ENCODE measurements at places on chromosomes 7 and 10. TPM values are rescaled to one million over a fixed set of nuclear protein-coding genes. Genes with fewer than 3 reads are reported as not detected.
A peak's percentile ranks its signal among the peaks of the same experiment; 100 is the strongest.

- H3K27ac ChIP-seq = no peak overlapping the region
- no peak overlapping the region for H3K4me3 ChIP-seq
- H3K27me3 ChIP-seq = no peaks in the 10 kb centered on the region
- H3K4me1 ChIP-seq = no peaks in the 10 kb centered on the region
- no peaks in the 10 kb centered on the region for H3K36me3 ChIP-seq
Observed at GRCh38 chr7:71465741-71466189, 333.8 kb downstream of the GALNT17 start.

DNA sequence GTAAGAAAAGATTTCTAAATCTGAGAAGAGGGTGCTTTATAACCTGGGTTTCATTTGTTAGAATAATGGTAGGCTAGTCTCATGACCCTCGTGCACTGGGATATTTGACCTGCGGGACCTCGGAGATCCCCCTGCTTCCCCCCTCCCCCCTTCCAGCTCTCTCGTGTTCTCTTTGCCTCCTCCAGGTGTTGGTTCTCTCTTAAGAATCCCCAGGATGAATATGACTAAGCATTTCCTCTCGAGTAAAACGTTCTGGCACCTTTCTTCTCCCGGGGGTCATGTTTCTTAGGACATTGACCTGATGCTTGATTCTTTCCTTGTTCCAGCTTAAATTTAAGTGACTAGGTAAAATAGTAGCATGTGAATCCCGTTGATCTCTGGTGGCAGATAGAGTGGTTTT lies 71.2 kb downstream of the SHH start:
- DNase-seq = no peak
- no peak overlapping the region for H3K4me3 ChIP-seq
- H3K4me1 ChIP-seq = no peaks in the 10 kb centered on the region
- peaks cover 16% of the 10 kb centered on the region for H3K36me3 ChIP-seq
- H3K27me3 ChIP-seq = no peaks in the 10 kb centered on the region

DNA sequence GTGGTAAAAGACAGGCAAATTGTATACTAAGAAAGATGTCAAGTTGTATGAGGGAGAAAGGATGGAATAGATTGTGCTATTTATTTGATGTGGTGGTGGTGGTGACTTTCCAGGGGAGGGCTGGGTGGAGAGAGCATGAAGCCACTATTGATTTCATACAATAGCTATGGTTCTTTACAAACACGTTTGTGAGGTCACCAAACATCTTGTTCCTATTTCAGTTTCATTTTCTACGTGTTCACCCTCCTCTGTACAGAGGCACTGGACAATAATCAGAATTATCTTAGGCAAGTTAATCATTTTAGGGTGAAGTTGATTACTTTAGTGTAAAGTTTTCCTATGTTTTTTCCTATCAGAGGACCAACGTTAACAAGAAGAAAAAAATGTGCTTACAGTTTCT lies 10.3 kb upstream of the CNTNAP2 start:
- DNase-seq = no peak
- H3K4me3 ChIP-seq = no peak overlapping the region
- no peaks in the 10 kb centered on the region for H3K27me3 ChIP-seq

GRCh38 chr10:95336702-95337101 lies 45.9 kb upstream of the PDLIM1 start:
- H3K27ac ChIP-seq = no peak overlapping the region
- no peaks in the 10 kb centered on the region for H3K27me3 ChIP-seq
- no peak overlapping the region for H3K4me3 ChIP-seq

DNA sequence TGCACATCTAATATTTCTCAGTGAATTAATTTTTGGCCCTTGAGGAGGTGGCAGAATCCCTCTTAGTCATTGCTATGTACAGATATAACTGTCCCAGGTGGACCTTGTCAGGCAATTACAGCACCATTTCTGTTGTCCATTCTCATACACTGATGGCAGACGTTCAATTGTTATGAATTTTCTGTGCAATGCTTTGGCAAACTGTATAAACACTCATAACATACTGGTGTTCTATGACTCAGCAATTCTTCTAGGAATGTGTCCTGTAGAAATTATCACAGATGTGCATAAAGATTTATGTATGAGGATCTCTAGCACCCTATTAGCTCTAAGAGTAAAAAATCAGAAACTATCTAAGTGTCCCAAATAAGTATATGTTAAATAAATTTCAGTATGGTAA lies 80.8 kb downstream of the DNAJB9 start:
- no peaks in the 10 kb centered on the region for H3K36me3 ChIP-seq
- H3K4me3 ChIP-seq = no peak overlapping the region

GRCh38 chr10:101818872-101819633 lies 809 bp upstream of the OGA start:
- no peaks in the 10 kb centered on the region for H3K27me3 ChIP-seq
- H3K4me3 ChIP-seq = peak overlapping the region; percentile 70
- peaks cover 2% of the 10 kb centered on the region for H3K36me3 ChIP-seq
- DNase-seq = no peak
- peaks cover 20% of the 10 kb centered on the region for H3K4me1 ChIP-seq

C10orf143 gene
- polyA plus RNA-seq = 1.4 TPM

DNA sequence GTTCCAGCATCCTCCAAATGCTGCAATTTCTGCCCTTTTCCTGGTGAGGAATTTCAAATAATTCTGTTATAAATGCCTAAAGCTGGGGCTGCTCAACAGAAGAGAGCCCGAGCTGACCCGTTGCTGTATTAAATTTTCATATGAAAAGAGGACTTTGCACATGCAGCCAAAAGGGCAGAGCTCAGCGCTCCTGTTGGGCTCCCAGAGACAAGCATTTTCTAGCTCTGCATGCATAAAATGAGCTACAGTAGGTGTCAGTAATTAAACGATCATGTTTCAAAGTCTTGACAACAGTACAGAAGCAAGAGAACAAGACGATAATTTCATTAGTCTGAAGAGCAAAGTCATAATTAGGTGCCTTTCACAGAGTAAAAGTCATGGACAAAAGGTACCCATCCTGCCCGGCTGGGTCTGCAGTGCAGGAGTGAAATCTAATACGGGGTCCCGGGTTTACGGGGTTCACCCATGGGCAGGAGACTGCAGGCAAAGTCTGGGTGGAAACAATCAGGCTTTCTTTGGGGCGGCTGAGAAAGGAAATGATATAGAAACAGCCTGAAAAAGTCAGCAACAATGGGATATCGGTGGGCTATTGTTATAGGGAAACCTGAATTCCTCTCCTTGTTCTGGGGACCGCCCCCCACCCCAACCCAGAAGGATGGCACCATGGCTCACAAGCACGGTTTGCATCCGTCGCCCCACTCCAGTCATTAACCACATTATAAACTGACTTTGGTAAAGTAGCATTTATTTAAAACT lies 66.0 kb downstream of the EBF3 start:
- no peak overlapping the region for H3K4me3 ChIP-seq
- H3K27ac ChIP-seq = no peak overlapping the region
- no peaks in the 10 kb centered on the region for H3K4me1 ChIP-seq
- DNase-seq = no peak
- no peaks in the 10 kb centered on the region for H3K36me3 ChIP-seq

DNA sequence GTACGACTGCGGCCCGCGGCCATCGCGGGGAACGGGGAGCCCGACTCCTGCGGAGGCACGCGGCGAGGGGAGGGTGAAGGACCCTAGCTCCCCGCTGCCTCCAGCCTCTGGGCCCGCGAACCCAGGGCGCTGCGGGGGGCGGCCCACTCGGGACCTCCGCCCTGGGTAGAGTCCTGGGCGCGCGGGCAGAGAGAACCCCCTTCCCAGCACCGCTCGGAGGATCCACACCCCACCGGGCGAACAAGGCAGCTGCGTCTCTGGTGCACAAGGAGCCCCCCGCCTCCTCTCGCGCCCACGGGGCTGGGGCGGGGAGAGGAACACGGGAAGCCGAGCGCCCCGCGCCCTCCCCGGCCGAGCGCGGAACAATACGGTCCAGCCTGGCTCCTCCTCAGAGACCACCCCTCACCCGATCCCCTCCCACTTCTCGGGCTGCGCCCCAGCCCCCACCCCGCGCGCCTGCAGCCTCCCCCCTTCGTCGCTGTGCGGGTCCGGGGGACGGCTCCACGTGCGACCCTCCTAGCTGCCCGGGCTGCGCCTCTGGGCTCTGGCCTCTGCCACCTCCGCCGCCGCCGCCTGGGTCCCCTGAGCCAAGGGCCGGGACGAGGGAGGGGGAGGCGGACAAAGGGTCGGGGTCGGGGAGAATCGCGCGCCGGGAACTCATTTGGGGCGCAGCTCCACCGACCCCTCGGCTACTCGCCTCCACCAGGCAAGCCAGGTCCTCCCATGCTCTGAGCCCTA lies at the start of gene WDR86:
Gene WDR86 (minus strand): TSS at position 372 of the 738 bp plus-strand sequence. CDS start 449 bp downstream, outside the sequence.
- no peak for DNase-seq
- H3K27me3 ChIP-seq = peaks cover 58% of the 10 kb centered on the region
- H3K4me3 ChIP-seq = no peak within 1 kb of the TSS
- no peak within 1 kb of the TSS for H3K27ac ChIP-seq
- no peaks in the 10 kb centered on the region for H3K4me1 ChIP-seq

SPAM1 gene
- not detected for polyA plus RNA-seq

TCAF2 gene
- 1.2 TPM for polyA plus RNA-seq

Measured in keratinocyte (primary cell).